ENCODE measurements at places on chromosomes 4 and X.

DNA sequence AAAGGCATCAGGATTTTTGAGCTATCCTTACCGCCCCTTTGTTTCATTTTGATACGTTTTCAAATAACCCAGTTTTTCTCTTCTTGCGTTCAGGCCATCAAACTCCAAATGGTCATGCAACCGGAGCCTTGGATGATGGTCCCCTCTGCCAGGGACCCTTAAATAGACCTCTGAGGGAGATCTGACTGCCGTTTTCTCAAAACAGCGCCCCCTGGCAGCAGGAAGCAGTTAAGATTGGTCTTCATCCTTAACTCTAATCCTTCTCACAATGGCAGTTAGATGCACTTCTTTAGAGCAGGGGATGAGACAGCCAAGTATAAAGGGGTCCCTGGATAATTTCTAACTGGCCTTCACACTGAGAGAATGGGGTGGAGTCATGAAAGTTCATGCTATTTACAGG is 525.0 kb upstream of the SPANXN1 start:
- no peak for DNase-seq

GRCh38 chrX:103215425-103215991 is 600 bp downstream of the BEX4 start:
- DNase-seq, result no peak

GRCh38 chr4:17055788-17056187 is 157.3 kb upstream of the LDB2 start:
- DNase-seq, result no peak

DNA sequence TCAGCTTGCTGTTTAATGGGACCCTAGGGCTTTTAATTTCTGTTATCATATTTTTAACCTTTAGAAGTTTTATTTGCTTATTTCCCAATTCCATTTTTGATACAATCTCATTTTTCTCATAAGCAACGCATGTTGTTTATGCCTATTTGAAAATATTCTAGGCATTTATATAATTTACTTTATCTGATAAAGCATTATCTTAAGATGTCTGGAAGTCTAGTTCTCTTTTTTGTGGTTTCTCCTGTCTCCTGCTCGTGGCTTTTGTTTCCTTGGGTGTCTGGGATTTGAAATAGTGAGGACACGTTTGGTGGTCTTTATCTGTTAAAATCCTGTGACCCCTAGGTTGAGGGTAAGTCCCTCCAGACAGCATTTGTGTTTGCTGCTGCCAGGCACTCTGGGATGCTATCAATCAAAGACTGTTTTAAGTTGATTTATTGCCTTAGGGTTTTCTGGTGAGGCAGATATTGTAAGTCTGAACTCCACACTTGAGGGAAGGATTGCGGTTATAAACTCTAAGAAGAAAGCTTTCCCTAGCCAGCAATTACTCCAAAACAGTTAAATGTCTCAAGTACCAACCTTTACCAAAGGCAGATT is 208.0 kb downstream of the PRDM5 start:
- DNase-seq, result no peak

GRCh38 chr4:1863297-1864033 is 7.5 kb upstream of the LETM1 start:
- DNase-seq, result no peak

DNA sequence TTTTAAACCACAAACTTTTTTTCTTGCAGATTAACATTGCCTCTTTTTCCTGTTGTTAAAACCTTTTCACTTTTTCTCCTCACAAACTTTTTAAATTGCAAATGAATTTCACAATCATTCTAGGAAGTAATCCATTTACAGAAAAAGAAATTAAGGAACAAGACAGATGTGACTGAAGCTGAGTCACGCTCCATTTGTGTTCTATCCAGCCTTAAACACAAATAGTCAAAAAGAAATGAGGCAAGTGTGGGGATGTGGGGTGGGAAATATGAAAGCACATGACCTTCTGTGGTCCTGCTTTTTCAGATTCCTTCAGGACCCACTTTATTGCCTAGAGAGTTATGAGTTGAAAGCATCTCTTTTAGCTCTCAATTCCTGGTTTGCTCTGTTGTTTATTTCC is 197.0 kb downstream of the ADGRL3 start:
- no peak for DNase-seq

DNA sequence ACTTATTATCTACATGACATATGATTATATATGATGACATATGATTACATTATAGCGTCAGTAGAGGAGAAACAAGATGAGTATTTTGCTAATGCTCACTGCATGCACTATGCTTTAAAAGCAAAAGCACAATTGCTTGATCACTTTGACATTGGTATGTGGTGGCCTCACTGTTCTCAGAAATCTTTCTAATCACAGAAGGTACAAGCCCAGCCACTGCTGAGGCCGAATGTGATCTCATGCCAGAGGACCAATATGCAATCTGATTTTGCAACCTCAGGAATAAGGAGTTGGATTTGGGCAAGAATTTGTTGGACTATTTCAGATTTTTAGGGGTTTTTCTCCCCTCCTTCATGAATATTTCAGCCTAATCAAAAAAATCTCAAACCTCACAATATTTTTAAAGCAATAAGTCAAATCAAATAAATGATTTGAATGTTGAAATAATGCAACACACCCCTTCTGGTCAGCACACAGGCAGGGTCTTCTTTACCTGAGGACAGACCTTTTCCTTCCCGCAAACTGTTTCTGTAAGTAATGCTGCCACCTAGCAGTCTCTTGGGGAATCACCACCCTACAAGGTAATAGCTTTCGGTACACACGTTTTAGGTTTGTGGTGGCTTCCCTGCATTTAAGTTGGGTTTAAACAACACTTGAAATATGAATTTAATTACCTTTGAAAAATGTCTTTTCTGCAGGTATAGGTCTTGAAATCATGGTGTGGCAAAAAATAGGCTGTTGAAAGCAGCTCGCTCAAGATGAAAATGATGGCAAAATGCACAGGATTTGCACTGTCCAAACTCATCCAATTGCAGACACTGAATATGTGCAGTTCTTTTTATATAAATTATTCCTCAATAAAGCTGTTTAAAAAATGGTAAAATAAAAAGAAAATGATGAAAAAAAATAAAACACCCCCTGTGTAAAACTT is 4.8 kb upstream of the CXCL13 start:
- DNase-seq, result no peak

GRCh38 chr4:55172694-55173287 is 47.4 kb upstream of the KDR start:
- DNase-seq, result no peak

GRCh38 chr4:124884316-124884715 is 171.8 kb upstream of the ANKRD50 start:
- DNase-seq, result no peak

- DNase-seq, result no peak
Observed at GRCh38 chr4:113636438-113636818, 125.1 kb downstream of the CAMK2D start.

GRCh38 chrX:19388741-19389140 is 45.0 kb downstream of the PDHA1 start:
- DNase-seq, result no peak

- no peak for DNase-seq
Observed at GRCh38 chr4:119337010-119337409, 15.1 kb upstream of the FABP2 start.

GRCh38 chrX:153494541-153495361 is at the start of gene BGN:
BGN (plus strand) TSS chrX:153494980; CDS start chrX:153504632, 9,652 bp downstream.
- DNase-seq, result no peak

DNA sequence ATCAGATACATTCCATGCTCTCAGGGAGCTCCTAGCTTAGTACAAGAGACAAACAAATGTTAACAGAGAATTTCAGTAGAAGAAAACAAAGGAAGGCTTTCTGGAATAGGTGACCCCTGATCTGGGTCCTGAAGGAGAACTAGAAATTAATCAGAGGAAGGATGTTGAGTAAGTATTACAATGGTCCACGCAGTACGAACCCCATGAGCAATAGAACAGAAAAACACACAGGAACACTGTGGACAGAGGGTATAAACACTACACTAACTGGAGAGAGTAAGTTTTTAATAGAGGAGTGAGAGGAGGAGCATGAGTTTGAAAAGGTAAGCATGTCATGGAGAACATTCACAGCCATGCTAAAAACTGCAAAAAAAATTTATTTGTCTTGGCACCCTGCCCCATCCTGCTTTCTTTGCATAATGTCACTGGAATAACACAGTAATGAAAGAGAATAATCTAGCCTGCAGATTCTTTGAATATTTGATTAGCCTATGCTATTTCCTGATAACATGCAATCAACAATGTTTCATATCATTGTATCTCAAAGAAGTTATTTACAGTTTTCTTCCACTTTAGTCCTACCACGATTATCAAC is 140.3 kb upstream of the ZXDB start:
- DNase-seq, result no peak

- no peak for DNase-seq
Observed at GRCh38 chr4:6633091-6633906, 7.2 kb upstream of the MRFAP1 start.

DNA sequence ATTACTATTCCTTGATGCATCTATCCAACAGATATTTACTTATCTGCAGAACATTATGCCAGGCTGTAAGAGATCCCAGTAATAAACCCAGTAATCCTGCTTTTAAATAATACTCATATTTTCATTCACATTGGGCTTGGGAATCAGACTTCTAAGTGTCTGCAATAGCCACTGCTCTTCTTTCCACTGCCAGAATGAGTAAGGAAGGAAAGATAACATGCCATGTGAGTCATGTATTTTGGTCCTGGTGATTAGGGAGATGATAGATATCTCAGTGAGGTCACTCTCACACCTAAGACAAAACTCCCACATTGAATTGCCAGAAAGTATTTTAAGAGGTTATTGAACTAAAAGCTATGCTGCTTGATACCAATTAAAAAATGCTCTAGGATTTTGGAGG is 13.9 kb upstream of the HEPH start:
- no peak for DNase-seq

DNA sequence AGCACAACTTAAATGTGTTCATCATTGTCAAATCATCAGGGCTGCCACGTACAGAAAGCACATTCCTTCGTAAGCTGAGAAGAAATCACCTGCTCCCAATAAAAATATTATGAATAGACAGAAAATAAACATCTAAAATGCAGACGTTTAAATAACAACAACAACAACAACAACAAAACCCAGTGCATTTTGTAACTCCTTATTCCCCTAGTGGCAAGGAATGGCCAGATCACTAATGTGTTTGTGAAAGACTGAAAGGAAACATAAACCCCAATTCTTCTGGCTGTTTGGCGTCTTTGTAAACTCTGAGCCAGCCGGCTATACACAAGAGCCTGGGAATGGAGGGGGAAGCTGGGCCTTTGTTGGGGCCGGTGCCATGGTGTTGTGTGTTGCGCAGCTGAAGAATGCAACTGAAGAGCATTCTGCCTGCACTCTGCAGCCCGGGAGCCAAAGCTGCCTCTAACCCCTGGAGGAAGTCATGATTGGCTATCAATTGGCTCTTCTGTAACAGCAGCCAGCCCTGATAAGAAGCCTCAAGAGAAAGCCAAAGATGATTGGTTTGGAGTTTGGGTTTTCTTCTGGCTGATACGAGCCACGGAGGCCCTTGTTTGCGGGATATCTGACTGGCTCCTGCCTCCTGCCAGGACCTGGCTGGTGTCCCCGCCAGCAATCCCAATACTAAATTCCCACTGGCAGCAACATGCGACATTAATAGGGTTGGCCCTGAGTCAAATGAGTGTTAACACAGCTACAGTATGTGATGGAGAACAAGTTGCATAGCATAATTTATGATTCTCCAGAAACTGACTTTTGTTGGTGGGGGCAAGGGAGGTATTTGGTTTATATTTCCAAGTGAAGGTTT is 89.7 kb upstream of the TFDP3 start:
- DNase-seq, result no peak

DNA sequence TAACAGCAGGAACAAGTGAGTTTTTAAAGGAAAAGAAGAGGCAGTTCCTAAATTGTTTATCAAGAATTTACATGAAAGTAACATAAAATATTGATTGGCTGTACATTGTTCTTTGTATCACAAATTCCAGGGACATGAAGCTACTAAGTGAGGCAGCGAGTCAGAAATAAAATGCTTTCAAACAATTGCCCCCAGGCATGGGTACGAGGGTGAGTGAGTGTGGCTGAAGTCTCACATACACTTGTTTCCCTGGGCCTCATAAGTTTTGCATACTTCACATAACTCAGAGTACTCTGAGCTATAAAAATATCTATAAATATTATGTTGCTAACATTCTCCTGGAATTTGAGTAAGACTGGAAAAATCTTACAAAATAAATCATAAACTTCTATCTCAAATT is 511.6 kb upstream of the PRKX start:
- DNase-seq, result no peak
